ENCODE measurements at places on chromosomes 1 and 21.

- DNase-seq = no peak
These were observed 1.2 kb downstream of the CCNL2 start for GRCh38 chr1:1397839-1398523.

GRCh38 chr1:3026581-3027391 lies 5.5 kb downstream of the ACTRT2 start:
- no peak for DNase-seq

GRCh38 chr1:228782662-228783417 lies 47.6 kb downstream of the RHOU start:
- no peak for DNase-seq

- DNase-seq = no peak
These were observed 67.9 kb downstream of the ATP5PO start for GRCh38 chr21:33847588-33848248.

DNA sequence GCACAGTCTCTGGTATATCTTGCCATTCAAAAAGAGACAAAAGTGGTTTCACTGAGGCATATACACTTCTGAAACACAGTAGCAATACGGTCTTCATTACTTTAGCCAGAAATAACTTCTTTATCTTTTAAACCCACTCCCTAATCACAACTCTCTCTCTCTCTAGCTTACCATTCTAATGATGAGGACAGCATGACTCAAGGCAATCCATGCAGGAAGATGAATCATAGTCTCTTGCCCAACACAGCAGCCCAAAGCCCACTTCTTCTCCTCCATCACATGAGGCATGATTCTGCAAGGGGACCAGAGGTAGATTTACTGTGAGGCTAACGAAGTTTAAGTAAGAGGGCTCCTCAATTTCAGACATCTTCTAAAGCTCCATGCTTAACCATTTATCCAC lies 285.0 kb upstream of the NR5A2 start:
- no peak for DNase-seq

GRCh38 chr1:246151796-246152434 lies 355.2 kb downstream of the SMYD3 start:
- DNase-seq = no peak

All from GDM1 (cell line).